ENCODE measurements at places on chromosomes 1 and 21.

- no peak for DNase-seq
These were observed 81.2 kb upstream of the C1orf174 start for GRCh38 chr1:3981261-3981660.

GRCh38 chr1:168430321-168430720 lies 113.5 kb downstream of the XCL2 start:
- DNase-seq: no peak

DNA sequence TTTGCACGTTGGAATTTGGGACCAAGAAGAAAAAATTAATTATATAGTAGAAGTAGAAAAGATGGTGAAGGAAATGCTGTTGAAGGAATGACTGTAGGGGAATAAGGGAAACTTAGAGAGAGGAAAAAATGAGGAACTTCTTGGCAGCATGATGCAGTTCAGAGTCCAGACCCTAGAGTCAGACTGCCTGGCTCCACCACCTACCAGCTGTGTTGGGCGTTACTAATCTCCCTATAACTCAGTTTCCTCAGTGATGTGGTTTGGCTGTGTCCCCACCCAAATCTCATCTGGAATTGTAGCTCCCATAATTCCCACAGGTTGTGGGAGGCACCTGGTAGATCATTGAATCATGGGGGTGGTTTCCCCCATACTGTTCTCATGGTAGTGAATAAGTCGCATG lies 1.3 kb upstream of the SELP start:
- DNase-seq: no peak

DNA sequence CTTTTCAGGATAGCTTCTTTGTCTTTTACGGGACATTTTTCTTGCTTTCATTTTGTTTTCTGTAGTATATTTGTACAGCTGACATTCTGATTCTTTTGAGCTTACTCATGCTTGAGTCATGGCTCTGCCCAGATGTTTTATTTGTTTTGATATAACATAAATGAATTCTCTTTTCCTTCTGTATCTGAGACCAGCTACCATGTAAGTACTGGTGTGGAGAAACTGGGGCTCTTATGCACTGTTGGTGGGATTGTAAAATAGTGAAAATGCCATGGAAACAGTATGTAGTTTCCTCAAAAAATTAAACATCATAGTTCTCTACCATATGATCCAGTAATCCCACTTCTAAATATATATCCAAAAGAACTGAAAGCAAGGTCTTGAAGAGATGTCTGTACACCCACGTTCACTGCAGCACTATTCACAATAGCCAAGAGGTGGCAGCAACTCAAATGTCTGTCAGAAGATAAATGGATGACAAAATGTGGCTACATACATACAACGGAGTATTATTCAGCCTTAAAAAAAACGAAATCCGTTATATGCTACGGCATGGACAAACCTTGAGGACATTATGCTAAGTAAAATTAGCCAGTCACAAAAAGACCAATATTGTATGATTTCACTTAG lies 61.4 kb downstream of the EIF2B3 start:
- no peak for DNase-seq

- no peak for DNase-seq
These were observed 1317.0 kb downstream of the MRPL39 start for GRCh38 chr21:24290151-24290833.

- DNase-seq: no peak
These were observed 44.5 kb downstream of the PHTF1 start for GRCh38 chr1:113714606-113715269.

- no peak for DNase-seq
These were observed 27.0 kb upstream of the IFNAR2 start for GRCh38 chr21:33202464-33203363.

- DNase-seq: no peak
These were observed 109.4 kb downstream of the RGL1 start for GRCh38 chr1:183914276-183914675.

- no peak for DNase-seq
These were observed 178.1 kb upstream of the NFIA start for GRCh38 chr1:60904099-60904851.

DNA sequence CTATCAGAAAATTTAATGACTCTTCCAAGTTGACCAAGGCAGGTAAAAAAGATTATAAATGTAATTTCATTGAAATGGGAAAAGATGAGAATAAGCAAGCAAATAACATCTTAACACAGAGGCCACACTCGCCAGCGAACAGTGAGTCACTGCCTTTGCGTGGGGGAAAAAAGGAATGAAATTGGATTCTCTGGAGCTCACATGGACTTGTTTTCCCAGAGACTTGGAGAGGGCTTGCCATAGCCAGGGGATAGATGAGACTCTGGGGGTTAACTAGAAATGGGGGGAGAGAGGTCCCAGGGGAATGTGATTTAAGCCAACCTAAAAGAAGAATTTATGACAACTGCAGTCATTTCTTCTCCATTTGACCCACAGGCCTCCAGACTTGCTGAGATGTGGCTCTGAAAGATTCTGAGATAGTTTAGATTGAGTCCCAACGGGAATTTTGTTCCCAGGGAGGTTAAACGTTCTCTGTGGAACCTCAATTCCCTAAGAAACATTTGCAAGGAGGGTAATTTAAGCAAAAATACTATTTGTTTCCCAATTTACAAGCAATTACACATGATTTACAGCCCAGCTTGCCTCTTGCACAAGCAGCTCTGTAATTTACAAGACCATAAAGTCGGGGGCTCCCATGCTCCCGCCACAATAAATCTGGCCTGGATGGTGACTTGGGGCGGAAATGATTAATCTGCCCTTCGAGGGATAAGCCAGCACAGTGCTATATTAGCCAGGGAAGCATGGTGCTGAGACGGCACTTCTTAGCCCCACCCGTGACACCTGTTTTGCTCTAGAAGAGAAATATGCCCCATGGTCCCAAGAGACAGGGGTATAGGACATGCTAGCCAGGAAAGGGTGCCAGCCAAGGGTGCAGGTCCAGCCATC lies 68.8 kb downstream of the GRIK3 start:
- DNase-seq: no peak

DNA sequence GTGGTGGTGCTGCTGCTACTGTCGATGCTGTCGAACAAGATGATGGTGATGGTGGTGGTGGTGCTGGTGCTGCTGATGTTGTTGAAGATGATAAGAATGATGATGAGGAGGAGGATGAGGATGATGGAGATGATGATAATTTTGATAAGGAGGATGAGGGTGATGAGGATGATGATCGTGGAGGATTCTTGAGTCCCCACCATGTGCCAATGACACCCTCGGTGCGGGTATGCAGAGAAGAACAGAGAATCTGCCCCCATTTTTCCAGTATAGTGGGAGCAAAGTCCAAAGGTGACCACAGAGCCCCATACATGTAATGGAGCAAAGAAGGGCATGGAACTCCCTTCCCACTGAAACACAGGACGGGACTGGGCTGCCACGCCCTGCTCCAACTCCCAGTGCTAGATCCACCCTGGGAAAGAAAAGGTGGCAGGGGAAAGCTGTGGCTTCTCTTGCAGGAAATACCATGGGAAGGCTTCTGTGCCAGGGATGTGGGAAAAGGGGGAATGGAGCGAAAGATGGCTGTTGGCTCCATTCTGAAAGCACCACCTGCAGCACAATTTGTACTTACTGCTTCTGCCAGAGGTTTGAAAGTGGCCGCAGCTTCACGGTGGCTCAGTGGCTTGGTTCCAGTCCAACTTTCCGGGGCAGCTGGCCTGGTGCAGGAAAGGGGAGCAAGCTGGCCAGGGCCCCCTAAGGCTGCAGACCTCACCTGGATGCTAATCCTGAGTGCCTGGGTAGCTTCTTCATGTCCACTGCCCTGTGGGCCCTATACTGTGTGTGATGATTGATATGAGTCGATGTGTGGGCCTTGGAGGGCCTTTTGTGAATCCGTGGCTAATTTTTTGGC lies 387.2 kb upstream of the VAMP3 start:
- DNase-seq: no peak

GRCh38 chr1:2494323-2494693 lies 18.2 kb downstream of the PLCH2 start:
- no peak for DNase-seq

GRCh38 chr1:28436211-28436769 lies 66.8 kb downstream of the PHACTR4 start:
- DNase-seq: no peak

DNA sequence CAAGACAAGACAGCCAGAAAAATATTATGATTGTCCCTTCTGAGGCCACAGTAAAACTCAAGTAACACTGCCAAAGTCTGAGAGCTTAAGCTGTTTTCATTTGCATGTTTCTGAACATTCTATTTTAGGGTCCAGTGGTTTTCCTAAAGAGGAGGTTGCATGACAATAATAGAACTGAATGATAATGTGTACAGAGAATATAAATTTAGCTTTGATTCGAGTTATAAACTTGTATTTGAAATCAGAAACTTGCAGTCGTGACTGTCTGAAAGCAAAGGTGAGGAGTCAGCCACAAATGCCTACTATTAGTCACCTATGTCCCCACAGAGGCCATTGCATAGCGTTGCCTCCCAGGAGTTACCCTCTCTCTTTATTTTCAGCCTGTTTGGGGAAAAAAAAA lies 363.1 kb upstream of the ADGRL2 start:
- no peak for DNase-seq

DNA sequence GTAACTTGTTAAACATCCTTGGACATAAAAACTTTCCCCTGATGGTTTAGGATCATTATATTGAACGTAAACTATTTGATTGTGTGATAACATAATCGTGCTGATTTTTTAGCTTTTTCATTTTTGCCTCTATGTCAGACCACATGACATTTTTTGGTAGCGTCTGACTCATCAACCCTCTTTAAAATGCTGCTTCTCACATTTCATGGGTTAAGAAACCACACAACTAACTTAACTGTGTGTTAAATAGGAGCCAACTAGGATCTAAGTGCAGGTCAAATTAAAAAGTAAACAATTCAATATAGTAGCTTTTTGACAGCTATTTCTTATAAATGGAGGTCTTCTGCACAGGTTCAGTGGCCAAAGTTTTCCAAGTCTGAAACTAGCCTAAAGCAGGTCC lies 9.8 kb downstream of the BTG3 start:
- DNase-seq: no peak

DNA sequence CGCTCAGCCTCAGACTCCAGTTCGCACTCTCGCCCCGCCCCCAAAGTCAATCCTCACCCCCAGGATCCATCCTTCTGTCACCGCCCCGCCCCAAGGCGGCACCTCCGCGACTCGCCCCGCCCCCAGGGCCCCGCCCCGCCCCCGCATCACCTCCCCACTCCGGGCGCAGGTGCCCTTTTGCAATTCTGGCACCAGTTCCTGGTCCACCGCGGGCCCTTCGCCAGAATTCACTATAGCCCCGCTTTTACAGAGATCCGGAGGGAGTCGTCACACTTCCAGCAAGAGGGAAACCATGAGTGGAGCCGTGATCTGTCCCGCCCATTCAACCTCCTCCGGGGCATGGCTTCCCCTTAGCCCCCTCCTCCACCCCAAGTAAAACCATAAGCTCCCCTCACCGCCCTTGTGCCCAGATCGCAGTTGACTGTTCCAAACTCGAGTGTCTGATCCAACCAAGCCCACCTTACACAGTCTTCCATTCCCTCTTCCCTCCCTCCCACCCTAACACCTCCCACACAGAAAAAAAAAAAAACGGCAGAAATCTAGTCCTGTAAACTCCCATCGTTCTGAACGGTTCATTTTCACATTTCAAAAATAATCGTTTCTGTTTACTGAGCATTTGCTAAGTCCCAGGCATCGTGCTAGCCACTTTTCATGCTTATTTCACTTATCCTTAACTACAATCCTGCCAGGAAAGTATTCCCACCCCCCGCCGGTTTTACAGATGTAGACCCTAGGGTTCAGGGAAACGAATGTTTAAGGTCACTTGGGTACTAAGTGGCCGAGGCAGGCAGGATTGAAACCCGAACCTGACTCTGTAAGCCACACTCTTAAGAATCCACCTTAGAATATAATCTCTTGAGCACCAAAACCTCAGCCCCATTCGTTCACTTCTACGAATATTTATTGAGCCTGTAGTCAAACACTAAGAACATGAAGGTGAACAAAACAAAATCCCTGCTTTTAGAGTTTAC lies 1.3 kb upstream of the DNAJC16 start:
- DNase-seq: no peak

DNA sequence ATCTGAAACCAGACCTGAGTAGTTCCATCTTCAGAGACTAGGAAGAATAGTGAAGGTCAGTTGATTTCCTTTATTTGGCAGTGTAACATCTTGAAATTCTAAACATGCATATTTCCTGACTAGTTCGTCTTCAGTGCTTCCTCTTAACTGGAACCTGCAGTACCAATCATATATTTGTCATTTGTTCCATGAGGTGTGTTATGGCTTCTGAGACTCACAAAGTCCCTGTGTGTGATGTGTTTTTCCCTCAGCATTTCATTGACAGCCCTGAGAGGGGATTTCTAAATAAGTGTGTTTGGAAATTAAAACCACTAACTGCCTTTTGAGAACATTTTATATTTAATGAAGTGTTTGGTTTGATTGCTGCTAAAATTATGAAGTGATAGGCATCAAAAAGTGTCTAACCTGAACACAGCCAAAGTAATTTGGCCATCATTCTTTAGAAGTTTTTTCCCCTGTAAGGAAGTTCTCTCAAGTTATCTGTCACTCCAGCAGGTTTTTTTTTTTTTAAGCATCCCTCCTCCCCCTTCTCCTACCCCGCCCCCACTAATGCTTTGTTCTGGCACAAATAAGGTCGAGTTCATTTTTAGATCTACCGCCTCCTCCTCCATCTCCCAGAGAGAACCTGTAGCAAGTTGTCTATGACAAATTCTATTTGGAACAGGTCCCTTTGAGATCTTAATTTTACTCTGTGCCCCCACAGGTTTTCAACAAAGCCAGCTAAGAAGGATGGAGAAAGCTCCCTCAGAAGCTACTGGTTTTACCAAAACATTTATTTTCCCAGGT lies 61.4 kb downstream of the TMEM200B start:
- DNase-seq: no peak

GRCh38 chr1:228544921-228545591 lies 57.9 kb downstream of the RNF187 start:
- no peak for DNase-seq

GRCh38 chr1:202862679-202863560 lies 26.0 kb downstream of the RABIF start:
- no peak for DNase-seq

GRCh38 chr1:29824511-29825273 lies 588.4 kb downstream of the PTPRU start:
- DNase-seq: no peak

DNA sequence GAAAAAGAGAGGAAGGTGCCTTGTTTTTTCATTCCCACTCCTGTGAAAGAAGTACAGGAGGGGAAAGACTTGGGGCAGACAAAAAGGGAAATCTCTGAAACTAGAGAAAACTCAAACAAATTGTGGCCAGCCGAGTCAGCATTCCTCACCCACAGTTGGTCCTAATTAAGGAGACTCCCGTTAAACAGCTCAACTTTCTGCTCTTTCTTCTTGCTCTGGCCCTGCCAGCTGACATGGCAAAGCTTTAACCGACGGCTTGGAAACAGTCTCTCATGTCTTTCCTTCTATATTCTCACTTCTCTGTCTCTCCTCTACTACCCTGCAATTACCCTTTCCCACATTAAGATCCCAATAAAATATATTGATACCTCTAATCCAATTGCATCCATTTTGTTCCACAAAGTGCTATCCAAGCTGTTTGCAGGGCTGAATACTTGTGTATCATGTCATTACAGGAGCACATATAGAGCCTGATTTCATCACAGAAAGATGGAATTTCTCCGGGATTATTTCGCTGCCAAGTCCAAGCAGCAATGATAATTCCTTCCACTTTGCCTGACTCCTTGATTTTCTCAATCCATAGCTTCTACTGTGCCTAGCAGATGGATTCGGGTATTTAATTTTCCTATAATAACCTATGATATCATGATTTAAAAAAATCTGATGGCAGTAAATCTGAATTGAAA lies 65.4 kb upstream of the IPO9 start:
- DNase-seq: no peak

GRCh38 chr1:18077657-18078215 lies 29.9 kb upstream of the IGSF21 start:
- no peak for DNase-seq

GRCh38 chr1:159944623-159945455 lies 574 bp downstream of the IGSF9 start:
- DNase-seq: no peak
